Central memory CD8-positive, alpha-beta T cell (primary cell): ENCODE measurements at places on chromosomes 7 and 10.

DNA sequence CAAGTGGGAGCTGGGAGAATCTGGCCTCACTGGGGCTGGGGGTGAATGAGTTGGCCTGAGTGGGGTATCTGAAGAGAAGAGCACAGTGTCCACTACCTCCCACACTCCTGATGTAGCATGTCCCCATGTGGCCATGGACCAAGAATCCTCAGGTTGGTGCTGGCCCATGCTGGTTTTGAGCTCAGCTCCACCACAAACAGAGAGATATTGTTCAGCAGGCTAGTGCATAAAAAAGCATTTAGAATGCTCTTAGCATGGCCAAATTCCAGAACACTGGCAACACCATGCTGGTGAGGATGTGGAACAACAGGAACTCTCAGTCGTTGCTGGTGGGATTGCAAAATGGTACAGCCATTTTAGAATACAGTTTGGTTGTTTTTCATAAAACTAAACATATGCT lies 61.4 kb downstream of the FRMPD2 start:
- DNase-seq, result no peak

- DNase-seq, result no peak
Observed at GRCh38 chr7:35035511-35035961, 1.7 kb downstream of the DPY19L1 start.

DNA sequence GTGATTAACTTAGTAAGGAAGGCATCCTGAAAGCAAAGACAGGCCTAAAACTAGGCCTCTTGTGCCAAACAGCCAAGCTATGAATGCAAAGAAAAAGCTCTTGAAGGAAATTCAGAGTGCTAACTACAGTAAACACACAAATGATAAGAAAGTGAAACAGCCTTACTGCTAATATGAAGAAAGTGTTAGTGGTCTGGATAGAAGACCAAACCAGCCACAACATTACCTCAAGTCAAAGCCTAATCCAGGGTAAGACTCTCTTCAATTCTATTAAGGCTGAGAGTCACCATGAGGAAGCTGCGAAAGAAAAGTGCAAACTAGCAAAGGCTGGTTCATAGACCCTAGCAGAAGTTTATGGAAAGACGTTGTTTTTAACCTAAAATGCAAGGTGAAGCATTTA lies 66.0 kb downstream of the IPMK start:
- no peak for DNase-seq

GRCh38 chr10:114990586-114990985 lies 52.6 kb downstream of the TRUB1 start:
- no peak for DNase-seq

DNA sequence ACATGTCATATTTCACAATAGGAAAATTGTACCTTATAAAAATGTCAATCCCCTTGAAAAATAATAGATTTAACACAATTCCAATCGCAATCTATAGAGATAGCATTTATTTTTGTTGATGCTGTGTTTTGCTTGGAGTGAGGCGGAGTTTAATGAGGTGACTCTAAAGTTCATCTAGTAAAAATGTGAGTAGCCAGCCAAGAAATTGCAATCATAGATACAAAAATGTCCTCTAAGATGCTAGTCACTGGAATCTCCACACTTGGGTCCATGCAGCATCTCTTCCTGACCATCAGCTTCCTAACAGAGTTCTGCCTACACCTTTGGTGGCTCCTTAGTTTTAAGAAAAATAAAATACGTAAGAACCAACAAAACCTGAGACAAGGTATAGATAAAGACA lies 44.9 kb downstream of the GLI3 start:
- DNase-seq, result no peak

DNA sequence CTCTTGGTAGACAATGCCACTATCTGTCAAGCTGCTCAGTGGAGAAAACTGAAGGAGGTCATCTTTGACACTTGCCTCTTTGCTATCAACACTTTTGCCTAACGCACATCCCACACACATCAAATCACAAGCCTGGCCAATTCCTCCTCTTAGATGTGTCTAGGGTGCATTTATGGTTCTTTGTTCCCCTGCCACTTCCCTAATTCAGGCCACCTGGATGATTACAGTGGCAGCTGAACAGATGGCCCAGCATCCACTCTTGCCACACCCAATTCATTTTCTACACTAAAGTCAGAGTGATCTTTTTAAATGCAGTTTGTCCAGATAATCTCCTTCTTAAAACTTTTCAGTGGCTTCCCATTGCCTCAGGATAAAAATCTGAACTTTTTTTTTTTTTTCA lies 58.6 kb downstream of the LAMB4 start:
- DNase-seq, result no peak

GRCh38 chr7:54960517-54960916 lies 58.3 kb upstream of the EGFR start:
- no peak for DNase-seq

DNA sequence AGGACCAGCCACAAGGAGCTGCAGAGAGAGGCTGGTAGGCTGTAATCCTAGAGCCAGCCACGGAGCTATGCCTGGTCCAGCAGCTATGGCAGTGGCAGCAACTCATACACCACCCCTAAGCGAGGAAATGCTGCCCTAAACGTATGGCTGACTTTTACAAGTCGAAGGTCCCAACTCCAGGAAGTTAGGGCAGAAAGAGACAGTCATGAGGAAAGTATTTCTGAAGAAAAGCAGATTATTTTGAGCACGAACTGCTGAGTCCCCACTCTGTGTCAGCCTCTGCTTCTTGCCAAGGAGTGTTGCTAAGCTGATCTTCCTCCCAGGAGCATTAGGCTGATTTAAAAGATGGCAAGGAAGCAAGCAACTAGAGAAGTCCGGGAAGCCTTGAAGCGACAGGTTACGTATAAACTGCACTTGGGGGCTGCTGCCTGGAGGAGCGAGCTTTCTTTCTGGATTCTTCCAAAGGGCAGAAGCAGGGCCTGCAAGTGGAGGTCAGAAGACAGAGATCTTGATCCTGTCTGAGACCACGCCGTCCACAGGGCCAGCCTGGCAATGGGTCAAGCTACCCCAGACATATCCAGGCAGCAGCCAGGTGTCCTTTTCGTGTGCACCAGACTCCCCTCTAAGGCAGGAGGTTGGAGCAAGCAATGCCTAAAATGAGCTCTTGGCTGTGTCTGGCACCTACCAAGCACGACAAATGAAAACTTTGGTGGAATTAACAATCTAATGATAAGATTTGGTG lies 39.4 kb downstream of the PLXNA4 start:
- DNase-seq, result no peak

- DNase-seq, result no peak
Observed at GRCh38 chr10:118918587-118918986, 110.9 kb upstream of the NANOS1 start.

GRCh38 chr7:112186300-112186699 lies 19.9 kb downstream of the DOCK4 start:
- no peak for DNase-seq

DNA sequence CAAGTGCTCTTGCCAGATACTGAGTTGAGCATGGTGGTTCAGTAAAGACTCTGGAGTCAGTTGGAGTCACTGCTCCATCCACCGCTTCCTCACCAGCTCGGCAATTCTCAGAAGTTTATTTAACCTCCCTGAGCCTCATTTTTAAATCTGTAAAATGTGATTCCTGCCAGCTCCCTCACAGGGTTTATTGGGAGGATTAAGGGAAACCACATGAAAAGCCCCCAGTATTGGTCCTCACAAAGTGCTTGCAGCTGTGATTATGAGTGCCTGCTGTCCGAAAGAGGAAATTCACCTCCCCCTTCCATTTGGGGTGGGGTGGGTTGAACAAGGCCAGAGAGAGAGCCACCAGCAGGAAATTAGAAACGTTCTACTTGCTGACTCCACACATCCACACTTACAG lies 99.0 kb downstream of the AOAH start:
- no peak for DNase-seq

GRCh38 chr7:2660359-2661095 lies 27.5 kb upstream of the AMZ1 start:
- no peak for DNase-seq

- DNase-seq, result peak; percentile 58
Observed at GRCh38 chr10:69045441-69046300, 42.2 kb upstream of the SRGN start.

DNA sequence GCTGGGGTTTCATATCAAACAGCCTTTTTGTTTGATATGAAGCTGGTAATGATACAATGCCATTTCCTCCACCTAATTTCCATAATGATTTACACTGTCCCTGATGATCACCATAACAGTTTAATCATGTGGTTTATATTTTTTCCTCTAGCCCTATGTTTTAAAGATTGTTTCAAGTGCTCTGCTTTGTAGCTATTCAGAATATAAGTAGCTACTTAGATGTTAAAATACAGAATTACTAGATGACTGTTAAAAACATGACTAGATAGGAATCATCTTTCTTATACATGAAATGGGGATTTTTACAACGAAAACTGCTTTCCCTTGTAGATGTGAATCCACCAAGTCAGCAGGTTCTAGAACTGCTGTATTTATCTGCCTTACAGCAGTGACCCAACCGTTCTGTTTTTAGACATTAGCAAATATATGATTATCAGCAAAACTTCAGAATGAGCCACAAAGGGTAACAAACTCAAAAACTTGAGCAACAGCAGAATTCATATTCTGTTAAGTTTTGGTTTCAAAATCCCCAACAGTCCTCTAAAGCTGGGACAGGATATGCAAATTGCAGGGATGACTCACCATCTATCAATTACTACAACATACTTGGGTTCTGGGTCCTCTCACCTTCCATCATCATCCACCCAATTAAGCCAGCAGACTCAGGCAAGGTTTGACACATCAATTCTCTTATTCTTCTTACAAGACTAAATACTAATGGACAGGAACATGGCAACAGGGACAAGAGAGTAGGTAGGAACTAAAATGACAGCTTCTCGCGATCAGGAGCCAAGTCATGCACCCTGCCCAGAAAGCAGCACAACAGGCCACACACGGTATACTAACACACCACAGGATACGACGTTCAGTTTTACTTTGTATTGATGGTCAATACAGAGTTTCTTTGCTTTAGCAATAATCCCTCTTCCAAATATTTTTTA lies 83.9 kb downstream of the PIP4K2A start:
- DNase-seq, result no peak

DNA sequence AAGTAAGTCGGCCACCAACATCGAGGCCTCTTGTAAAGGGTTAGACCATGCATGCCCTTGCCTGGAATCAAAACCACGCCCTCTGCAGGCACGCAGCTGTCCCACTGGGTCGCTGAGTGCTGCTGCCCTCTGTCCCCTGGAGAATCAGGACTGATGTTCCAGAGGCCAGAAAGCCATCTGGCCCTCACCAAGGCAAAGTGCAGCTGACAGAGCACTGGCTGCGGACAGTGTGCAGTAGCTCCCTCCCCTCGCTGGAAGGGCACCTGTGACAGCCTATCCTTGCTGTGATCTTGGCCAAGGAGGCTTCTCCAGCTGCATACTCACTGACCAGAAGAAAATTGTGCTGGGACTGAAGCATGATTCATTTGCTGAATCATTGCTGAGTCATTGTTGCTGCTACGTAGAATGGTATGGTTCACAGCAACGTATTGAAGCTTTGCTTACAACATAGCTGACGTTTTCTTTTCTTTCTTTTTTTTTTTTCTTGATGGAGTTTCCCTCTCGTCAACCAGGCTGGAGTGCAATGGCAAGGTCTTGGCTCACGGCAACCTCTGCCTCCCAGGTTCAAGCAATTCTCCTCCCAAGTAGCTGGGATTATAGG lies 30.4 kb downstream of the DDC start:
- DNase-seq, result no peak

- DNase-seq, result no peak
Observed at GRCh38 chr10:101859530-101859929, 15.9 kb upstream of the KCNIP2 start.

GRCh38 chr10:131961777-131962662 lies 19.7 kb downstream of the BNIP3 start:
- no peak for DNase-seq

DNA sequence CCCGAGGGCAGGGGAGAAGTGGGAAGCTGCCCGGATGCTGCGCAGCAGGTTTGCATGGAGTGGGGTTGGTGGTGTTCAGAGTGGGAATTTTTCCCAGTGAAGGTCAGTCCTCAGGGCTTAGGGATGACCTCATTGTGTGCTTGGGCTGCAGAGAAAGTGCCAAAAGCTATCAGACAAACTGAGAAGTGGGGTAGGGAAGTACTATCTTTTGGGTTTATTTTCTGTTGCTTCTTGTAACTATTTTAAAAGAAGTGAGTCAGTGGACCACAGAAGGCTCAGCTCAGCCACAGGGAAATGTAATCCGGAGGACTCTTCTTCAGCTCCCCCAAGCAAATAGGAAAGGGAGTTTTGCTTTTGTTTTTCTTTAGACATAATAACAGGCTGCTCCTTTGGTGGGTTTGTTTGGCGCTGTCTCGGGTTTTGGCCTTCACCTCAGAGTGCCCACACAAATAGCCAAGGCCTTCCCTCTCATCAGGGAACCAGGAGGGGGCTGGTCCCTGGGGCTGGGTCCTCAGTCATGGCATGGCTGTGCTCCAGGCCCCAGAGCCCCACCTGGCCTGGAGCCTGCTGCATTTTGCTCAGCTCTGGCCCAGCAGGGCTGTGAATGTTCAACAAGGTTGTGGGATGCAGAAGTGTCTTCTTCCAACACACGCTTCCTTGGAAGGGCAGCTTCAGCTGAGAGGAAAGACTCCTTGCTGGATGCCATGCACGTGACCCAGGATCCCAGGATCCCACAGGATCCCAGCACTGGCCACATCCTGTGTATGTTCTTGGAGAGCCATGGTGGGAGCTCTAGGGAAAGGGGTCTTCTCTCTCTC lies 5.4 kb upstream of the FAM170B start:
- no peak for DNase-seq

- no peak for DNase-seq
Observed at GRCh38 chr7:70681469-70682350, 450.2 kb upstream of the GALNT17 start.

DNA sequence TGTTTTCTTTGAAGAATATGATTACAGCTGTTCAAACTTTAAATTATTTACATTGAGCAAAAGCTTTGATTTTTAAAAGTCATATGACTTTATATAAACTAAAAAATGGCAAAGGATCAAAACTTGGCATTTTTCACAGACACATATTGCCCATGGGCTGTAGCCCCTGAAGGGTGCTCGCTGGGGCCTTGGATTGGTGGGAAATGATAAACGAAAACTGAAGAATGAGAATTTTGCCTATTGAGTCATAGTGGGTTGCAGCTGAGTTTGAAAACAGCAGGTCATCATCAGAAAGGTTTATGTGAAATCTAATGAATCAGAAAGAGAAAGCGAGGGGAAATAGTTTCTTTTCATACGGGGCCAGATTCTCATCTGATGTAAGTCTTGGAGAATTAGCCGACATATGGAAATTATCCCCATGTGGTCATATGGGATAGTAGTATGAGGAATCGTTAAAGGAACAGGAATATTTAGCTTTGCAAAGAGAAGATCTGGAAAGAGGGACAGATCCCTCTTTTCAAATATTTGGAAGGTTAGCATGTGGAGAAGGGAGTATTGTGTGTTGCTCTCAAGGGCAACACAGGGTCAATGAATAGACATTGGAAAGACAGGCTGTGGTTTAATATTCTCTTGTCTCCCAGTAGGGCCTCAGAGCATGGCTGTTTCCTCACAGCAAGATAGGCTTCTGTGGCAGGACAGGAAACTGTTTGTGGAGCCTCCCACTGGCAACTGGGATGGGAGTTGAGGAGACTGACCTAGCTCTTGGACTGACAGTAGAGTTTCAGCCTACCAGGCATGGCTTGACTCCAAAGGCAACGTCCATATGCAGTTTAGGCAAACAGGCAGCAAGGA lies 119.0 kb downstream of the FZD1 start:
- no peak for DNase-seq

- DNase-seq, result no peak
Observed at GRCh38 chr10:48390558-48390871, 84.0 kb downstream of the MAPK8 start.
